ENCODE measurements at places on chromosomes 12 and 14.
A peak's percentile ranks its signal among the peaks of the same experiment; 100 is the strongest.

DNA sequence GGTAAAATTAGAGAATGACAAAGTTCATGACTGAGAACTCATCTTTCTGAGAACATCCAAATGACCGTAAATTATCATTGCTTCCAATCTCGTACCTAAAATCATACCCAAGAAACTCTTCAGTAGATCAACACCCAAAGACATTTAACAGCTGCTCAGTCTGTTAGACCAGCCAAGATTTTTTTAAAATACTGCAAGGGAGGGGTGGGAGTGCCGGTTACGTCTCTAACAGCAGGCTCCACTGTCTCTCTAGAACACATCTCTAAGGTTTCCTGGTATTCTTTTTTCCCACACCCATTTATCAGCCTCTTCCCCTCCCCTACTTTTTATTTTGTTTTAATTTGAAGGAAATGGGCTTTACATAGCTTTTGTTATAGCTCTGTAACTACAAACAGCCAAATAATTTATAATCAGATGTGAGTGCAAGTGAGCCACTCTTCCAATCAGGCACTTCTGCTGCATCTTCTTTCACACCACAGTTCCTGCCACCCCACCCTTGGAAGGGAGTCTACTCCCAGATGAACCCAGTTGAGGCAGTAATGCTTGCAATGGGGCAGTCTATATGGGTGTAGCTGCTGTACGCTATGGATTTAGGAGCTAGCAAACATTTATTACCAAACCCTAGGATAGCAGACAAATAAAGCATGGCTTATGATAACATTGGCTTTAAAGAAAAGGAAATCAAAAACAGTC is 21.9 kb downstream of the PTPRB start:
- no peak for DNase-seq

- no peak for DNase-seq
Measured at GRCh38 chr14:59356767-59357166, 108.4 kb downstream of the GPR135 start.

DNA sequence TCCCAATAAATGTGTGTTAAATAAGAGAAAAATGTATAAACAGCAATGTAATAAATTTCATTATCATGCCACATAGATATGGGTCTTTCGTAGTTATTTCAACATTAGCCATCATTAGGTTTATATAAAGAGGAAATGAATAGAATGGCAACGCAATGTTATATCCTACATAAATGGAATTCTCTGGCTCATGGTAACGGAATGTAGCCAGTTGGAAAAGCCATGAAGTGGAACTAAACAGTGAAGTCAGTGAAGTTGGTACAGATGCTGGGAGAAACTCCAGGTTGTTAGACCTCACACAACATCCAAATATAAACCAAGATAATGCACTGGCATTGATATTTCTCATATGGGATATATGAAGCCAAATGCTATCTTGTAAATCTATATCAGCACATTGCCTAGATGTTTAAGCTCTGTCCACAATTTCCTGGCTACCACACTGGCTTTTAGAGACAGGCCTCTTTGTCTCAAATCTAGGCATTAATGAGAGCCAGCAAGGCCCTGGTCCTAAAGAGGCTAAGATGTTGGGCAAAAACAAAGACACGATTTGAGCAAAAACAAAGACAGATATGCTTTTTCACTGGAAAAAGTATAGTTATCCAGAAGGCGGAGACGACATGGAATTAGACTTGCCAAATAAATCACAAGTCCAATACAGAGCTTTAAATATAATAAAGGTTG is 861.0 kb downstream of the RPS29 start:
- peak; percentile 75 for DNase-seq

DNA sequence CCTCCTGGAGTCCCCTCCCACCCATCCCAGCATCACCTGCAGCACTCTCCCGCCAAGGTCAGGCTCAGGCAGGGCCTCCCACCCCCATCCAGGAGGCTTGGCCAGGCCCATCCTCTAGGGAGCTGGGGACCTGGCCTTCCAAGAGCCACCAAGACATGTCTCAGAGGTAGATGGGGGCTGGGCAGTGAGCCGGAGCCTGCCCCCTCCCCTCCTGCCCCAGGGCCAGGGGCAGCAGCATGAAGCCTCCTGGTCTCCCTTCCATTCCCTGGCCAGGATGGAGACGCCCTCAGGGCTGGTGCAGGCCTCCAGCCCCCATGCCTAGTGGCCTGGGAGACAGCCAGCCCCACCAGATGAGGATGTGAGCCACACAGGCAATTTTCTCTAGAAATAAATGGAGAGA is 69.3 kb upstream of the C14orf180 start:
- DNase-seq: no peak

DNA sequence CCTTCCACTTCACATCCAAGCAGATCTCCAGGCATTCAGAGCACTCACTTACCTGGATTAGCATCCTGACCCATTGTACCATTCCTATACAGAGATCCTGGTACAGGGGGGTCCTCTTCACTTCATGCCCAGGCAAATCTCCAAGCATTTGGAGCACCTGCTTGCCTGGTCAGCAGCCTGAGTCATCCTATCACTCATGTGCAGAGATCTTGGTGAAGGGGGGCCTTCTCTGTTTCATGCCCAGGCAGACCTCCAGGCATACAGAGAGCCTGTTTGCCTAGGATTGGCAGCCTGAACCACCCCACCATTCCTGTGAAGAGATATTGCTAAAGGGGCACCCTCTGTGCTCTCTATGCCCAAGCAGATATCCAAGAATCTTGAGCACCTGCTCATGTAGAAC is 111.1 kb upstream of the CCDC175 start:
- DNase-seq: no peak

- no peak for DNase-seq
Measured at GRCh38 chr14:85242666-85243065, 287.3 kb upstream of the FLRT2 start.

DNA sequence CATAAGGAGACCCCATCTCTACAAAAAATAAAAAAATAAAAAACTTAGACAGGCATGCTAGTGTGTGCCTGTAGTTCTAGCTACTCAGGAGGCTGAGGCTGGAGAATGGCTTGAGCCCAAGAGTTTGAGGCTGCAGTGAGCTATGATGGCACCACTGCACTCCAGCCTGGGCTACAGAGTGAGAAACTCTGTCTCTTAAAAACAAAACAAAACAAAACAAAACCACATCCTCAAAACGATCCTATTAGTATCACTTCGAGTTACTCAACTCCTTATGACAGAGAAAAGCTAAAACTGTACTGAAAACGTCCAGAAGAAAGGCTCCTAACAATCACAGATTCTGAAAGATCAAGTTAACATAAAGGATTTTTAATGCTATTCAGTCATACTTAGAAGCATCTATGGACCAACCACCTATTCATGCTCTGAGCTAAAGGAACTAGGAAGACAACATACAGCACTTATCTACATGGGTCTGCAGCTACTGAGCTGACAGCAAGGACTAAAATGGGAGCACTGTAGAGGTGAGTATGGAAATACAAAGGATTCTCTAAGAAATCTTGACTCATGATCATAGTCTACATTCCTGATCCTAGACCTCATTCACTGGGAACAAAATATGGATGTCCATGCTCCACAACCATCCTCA is 75.3 kb upstream of the DUSP6 start:
- DNase-seq: peak; percentile 42

GRCh38 chr12:96136725-96137378 is 57.3 kb upstream of the ELK3 start:
- DNase-seq: no peak

DNA sequence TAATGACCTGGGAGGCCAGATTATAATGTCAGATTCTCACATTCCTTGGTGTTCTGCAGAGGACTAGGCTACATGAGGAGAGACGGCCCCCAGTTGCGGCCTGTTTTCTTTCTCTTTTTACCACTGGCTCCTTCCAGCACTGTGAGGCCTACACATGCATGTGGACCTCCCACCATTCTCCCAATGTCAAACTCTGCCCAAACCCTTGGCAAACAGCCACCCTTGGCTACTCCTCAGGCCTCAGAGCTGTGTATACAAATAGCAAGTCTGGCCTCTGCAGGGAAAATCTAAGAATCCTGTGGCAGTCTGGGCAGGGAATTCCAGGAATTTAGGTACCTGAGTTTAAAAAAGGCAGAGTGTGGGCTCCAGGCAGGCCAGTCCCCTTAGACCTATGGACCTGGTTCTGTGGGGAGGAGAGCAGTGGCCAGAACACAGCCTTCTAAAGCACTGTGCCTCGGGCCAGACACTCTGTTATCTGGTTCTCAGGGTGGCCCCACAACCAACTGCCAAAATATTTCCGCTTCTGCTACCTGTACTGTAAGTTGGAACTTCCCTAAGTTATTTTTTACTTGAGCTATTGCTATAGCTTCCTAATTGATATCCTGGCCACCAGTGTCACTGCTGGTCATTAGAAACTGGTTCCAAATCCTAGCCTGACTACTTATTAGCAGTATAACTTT is 19.9 kb upstream of the NEDD1 start:
- DNase-seq: peak; percentile 19

GRCh38 chr12:84994426-84994825 is 41.7 kb downstream of the TSPAN19 start:
- DNase-seq: peak; percentile 68

DNA sequence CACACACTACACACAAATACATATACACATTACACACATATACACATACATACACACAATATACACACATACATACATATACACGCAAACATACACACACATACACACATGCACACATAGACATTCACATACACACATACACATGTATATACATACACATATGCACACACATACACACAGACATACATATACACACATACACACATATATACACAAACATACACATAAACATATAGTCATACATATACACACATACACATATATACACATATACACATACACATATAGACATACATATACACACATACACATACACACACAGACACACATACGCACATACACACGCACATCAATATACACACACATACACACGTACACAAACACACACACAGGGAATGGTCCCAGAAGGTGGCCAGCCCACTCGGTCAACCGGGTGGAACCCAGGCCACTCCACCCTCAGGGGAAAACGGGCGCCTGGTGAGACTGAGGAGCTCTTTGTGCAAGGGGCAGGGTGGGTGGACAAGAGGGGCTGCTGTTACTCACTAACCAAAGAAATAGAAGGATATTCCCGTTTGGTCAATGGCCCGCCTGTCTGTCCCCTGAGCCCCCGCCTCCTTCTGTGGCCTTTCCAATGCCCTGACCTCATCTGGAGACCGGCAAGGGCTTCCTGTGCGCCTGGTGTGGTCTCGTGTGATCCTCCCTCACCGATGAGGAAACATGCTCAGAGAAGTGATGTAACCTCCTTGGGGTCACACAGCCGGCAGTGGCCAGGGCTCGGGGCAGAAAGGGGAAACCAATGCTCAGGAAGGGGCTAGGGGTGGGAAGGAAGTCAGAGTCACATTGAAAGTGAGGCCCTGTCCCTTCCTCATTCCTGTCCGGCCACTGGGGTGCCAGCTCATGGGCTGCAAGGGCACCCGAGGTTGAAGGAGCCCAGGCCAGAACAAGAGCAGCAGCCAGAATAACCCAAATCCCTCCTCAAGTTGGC is 5.3 kb downstream of the TRPV4 start:
- peak; percentile 4 for DNase-seq

- no peak for DNase-seq
Measured at GRCh38 chr12:103639983-103640382, 52.9 kb downstream of the STAB2 start.

- no peak for DNase-seq
Measured at GRCh38 chr14:99715266-99716000, 31.3 kb downstream of the CYP46A1 start.

DNA sequence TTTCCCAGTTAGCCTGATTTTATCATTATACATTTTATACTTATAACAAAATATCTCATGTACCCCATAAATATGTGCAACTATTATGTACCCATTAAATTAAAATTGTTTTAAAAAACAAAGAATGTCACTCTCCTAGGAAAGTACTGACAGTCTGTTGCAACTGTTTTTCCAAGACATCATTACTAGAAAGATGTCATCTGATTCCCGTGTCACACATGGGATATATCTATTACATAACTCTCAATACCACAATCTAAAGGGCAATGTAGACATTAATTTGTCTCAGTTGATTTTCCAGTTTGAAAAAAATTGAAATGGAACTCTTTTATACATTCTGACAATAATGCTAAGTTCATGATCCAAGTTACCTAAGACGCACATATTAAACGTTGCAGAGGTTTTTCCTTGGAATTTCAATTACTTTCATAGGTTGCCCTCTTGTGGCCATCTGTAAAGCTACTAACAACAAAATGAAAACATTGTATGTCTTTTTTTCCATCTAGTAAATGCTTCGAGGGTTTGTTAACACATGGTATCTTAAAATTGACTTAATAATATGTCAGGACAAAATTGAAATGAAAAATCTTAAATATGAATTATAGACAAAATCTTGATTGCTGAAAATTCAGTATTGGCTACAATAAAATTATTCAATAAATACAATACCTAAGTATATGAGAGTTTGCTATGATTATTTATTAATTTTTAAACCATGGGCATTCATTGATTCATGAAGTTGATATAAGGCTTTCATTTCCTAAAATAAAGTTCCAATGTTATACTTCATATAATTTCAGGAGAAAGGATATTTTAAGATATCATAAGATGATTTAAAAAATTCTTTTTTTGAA is 131.6 kb downstream of the PPFIA2 start:
- DNase-seq: peak; percentile 55

GRCh38 chr12:104623883-104624282 is 167.1 kb downstream of the CHST11 start:
- DNase-seq: no peak

GRCh38 chr12:53213348-53213747 is 6.3 kb upstream of the ITGB7 start:
- peak; percentile 78 for DNase-seq

- no peak for DNase-seq
Measured at GRCh38 chr14:59507752-59508103, 23.4 kb downstream of the JKAMP start.

DNA sequence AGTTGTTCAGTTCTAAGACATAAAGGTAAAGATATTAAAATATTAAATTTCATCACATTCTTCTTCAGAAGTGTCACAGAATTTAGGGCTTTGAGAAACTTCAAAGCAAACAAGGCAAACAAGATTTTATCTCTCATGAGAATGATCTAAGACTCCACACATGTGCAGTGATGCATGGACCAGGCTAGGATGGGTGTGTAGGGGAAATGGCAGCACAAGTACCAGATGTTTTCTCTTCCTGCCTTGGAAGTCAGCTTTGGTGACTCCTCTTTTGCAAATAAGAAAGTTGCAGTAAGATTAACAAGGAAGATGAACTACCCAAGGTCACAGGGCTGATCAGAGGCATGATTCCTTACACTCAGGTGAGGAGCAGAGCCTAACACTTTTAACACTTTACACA is 163.8 kb upstream of the LMNTD1 start:
- no peak for DNase-seq

GRCh38 chr12:42798811-42799438 is 209.4 kb upstream of the PRICKLE1 start:
- no peak for DNase-seq
